ENCODE measurements at places on chromosomes 3 and 15.

- ATAC-seq: no peak
Observed at GRCh38 chr3:184460276-184460675, 80.4 kb downstream of the CHRD start.

- ATAC-seq: no peak
Observed at GRCh38 chr3:37825744-37826400, 35.8 kb upstream of the CTDSPL start.

- ATAC-seq: no peak
Observed at GRCh38 chr3:4972652-4973643, 6.3 kb upstream of the BHLHE40 start.

DNA sequence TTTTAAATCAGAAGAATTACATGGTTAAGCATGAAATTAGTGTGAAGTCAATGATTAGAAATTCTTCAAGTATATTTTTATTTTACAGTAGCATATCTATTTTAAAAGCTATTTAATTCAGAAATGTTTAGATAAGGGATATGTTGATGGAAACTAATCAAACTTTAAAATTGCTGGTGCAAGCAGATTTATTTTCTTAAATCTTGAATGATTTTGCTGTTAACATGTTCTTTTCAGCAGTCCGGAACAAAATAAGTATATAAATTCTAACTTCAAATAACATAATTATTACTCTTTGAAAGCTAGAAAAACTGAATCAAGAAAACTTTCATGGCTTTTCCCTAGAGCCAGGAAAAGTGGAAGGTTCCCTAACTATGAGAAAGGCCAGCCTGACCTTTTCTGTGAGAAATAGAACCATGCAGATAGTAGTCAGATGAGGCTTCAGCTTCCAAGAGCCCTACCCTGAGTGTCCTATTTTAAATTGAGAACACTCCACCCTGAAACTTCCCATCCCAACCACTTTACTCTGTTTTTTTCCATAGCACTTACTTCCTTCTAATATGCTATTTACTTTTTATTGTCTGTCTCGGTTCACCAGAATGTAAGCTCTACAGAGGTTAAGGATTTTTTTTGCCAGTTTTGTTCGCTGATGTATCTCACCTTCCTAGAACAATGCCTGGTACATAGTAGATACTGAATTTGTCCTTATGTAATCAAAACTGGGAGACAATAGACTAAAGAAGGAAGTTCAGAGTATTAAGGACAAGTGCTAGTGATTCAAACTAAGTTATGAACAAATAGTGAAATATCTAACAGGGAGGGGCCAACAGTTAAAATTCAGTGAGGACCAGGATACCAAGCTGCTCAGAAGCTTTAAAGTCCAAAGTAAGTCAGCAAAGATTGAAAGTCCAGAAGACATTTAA is 66.8 kb downstream of the CD200R1L start:
- no peak for ATAC-seq

DNA sequence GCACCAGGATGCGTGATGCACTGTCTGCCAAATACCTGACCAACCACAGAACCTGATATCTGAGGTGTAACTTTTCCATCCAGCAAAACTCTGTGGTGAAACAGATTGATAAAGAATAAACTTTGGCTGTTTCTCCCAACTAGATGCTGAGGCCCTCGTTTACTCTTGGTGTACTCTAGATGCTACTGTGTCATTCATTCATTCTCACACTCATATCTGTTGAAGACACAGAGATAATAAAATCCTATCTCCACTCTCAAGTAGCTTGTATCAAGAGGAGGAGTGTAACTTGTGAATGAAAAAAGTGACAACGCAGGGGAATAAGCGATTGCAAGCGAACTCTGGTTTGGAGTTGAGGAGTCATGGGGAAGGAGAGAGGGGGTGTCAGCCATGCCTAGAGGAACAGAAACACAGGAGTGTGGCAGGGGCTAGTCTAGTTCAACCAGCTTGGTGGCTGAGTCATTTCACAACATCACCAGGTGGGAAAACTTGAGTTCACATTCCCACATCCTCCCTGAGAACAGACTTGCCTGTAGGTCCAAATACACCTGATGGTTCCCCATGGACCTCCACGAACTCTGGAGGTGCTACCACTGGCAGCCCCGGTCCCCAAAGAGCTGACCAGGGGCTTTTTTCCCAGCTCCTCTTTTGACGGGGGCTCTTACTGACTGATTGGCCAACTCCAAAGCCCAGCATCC is 73.3 kb upstream of the SNRK start:
- no peak for ATAC-seq
